ENCODE measurements at places on chromosomes 7 and 10. TPM values are rescaled to one million over a fixed set of nuclear protein-coding genes. Genes with fewer than 3 reads are reported as not detected.

DNA sequence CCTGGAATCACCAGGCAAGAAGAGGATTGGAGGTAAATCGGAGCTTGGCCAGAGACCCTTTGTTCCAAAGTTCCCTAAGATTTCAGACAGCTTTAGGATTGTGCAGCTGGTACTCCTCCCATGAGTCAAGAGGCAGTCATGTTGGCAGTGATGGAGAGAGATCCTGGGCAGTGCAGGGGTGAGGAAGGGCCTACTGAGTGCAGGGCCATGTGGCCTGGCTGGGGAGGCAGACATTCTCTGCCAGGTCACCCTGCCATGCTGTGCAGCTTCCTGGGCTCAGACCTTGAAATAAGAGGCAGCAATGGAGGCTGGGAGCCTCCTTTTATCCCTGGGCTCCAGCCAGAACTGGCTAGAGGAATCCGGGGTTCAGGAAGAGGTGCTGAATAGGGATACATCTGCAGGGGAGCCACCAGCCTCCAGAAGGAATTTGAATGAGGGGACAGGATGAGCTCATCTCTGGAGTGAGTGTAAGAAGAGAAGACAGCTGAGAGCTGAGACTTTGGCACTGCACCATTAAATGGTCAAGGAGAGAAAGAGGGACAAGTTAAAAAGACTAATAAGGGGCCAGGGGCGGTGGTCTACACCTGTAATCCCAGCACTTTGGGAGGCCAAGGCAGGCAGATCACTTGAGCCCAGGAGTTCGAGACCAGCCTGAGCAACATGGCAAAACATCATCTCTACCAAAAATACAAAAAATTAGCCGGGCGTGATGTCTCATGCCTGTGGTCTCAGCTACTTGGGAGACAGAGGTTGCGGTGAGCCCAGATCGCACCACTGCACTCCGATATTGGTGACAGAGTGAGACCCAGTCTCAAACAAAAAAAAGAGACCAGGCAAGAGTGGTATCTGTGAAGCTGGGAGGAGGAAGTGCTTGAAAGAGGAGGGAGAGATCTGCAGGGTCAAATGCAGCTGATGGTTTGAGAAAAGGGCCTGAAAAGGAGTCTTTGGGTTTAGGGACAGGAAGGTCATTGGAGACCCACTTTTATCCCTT is 12.0 kb downstream of the SFTPD start:
- ATAC-seq, result no peak

- ATAC-seq, result no peak
These were observed 165.6 kb downstream of the AVL9 start for GRCh38 chr7:32660936-32661335.

- peak; percentile 34 for ATAC-seq
These were observed 295.4 kb downstream of the PRPF18 start for GRCh38 chr10:13882119-13882711.

DNA sequence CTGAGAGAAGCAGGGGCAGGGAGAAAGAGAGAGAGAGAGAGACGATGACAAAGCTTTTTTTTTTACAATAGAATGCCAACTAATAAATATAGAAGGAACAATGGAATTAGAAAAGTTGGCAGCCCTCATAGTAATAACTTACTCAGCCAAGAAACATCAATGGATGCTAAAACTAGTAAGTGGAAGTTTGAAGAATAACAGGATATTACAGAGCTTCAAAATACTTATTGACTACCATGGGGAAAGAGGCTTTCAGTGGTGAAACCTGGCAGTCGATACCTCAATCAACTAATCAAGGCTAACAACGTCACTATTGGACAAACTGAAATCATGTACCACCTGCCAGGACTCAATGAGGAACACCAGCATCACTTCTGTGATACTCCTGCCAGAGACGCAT is 100.5 kb upstream of the LRRC4 start:
- no peak for ATAC-seq

DNA sequence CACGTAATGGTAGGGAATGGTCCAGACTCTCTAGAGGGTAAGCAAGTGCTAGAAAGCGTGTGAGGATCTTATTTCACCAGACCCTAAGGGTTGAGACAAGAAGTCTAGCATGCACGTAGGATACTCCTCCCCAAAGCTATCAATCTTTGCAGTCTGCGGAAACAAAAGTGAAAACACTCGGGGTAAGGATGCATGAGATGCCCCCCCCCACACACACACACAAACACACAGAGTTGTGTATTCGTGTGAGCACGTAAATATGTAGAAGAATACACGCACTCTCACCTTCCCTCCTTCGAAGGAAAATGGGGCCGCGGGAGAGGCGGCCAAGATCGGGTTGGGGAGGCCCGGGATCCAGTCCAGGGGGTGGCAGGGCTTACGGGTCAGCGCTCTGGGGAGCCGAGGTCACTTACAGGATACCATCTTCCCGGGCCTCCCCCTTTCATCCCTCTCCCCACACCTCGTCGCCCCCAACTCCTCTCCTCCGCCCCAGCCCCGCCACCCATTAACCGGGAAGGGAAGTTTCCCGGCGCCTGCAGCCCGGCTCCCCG is 455 bp downstream of the CUL2 start:
- ATAC-seq, result peak; percentile 31

DNA sequence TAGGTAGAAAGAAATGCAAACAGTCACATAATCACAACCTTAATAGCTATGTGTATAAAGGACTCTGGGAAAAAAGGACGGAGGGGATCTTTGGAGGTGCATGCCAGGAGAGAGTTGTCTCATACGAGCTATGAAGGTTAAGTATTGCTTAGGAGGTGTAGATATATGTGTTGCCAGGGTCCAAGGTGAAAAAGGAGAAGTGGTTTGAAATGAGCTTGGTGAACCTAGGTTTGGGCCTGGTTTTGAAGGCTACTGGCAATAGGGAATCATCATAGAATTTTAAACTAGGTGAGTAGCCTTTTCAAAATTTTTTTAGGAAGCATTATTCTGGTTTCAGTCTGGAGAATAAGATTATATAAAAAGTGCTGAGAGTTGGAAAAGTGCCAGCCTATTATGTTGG is 336.8 kb downstream of the AUTS2 start:
- no peak for ATAC-seq

DNA sequence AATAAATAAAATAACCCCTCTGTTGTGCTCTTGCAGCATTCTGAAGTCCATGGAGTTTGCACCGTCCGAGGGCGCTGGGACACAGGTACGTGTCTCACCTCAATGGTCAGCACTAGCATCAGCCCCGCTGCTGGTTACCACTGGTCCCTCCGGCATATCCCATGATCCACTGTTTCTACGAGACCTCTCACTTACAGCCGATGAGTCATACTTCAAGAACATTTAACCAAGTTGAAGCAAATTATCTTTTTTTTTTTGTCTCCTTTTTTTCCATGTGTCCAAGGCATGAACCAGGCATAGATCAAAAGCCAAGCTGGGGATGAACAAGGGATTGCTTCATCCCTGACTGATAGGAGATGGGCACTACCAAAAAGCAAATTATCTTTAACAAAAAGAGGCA is 92.9 kb upstream of the SH2B2 start:
- ATAC-seq, result no peak

The ADRA2A gene
- 1.8 TPM for total RNA-seq

The PSTK gene
- total RNA-seq, result 12.3 TPM

The KIN gene
- 9.0 TPM for total RNA-seq

The NUTM2E gene
- total RNA-seq, result 0.39 TPM

The MRPL43 gene
- total RNA-seq, result 90.3 TPM

The TECPR1 gene
- 20.9 TPM for total RNA-seq

The AKR1D1 gene
- total RNA-seq, result not detected

Data from gastroesophageal sphincter (tissue), 4 donors.